ENCODE measurements at places on chromosomes 6 and 20. TPM values are rescaled to one million over a fixed set of nuclear protein-coding genes. Genes with fewer than 3 reads are reported as not detected.

Gene OR2B6
- not detected for total RNA-seq

Gene PPP1R10
- 13.3 TPM for total RNA-seq

Gene PNPLA1
- total RNA-seq = not detected

Gene POPDC3
- total RNA-seq = 0.33 TPM

Gene DEFB124
- total RNA-seq = not detected

Gene GPX5
- not detected for total RNA-seq

Gene C6orf163
- 0.43 TPM for total RNA-seq

Gene DDX43
- 0.33 TPM for total RNA-seq

Gene DEFB112
- total RNA-seq = not detected

Gene BMP5
- total RNA-seq = not detected

Gene CFAP206
- under 0.01 TPM for total RNA-seq

Gene ISM1
- not detected for total RNA-seq

Gene ZBTB46
- 87.3 TPM for total RNA-seq

Gene THBD
- total RNA-seq = 7.2 TPM

Gene COL12A1
- 1.7 TPM for total RNA-seq

Gene CCN6
- not detected for total RNA-seq

Gene CAGE1
- 0.11 TPM for total RNA-seq

Gene ENPP1
- 0.43 TPM for total RNA-seq

Gene BEND6
- total RNA-seq = under 0.01 TPM

Gene KCNK5
- total RNA-seq = not detected

Gene CEP85L
- total RNA-seq = 14.4 TPM

Measured in dermis lymphatic vessel endothelial cell (primary cell).